ENCODE measurements at places on chromosomes 4 and X. TPM values are rescaled to one million over a fixed set of nuclear protein-coding genes. Genes with fewer than 3 reads are reported as not detected.

The IBSP gene
- polyA plus RNA-seq: not detected

The GAGE1 gene
- polyA plus RNA-seq: not detected

The ATP6AP2 gene
- 29.2 TPM for polyA plus RNA-seq

The MAGED4 gene
- 0.34 TPM for polyA plus RNA-seq

The MFSD8 gene
- polyA plus RNA-seq: 6.5 TPM

The RAB41 gene
- not detected for polyA plus RNA-seq

The EGF gene
- polyA plus RNA-seq: 2.5 TPM

The PABPC5 gene
- 0.21 TPM for polyA plus RNA-seq

The ZCCHC18 gene
- polyA plus RNA-seq: 0.05 TPM

The IL21 gene
- 0.04 TPM for polyA plus RNA-seq

The NAA11 gene
- polyA plus RNA-seq: not detected

The DCAF12L1 gene
- 0.01 TPM for polyA plus RNA-seq

The TGIF2LX gene
- not detected for polyA plus RNA-seq

The SLC7A11 gene
- 0.04 TPM for polyA plus RNA-seq

The C1QTNF7 gene
- 0.35 TPM for polyA plus RNA-seq

The PDGFRA gene
- polyA plus RNA-seq: 5.1 TPM

The CSAG1 gene
- polyA plus RNA-seq: not detected

The MAOB gene
- polyA plus RNA-seq: 39.8 TPM

The SMAD1 gene
- 11.8 TPM for polyA plus RNA-seq

The GPRASP2 gene
- polyA plus RNA-seq: 1.4 TPM

The F8A1 gene
- polyA plus RNA-seq: 16.2 TPM

The H2BW2 gene
- polyA plus RNA-seq: not detected

The NPY1R gene
- 0.80 TPM for polyA plus RNA-seq

The SHROOM3 gene
- 0.06 TPM for polyA plus RNA-seq

The CXorf49 gene
- polyA plus RNA-seq: not detected

The XAGE1A gene
- not detected for polyA plus RNA-seq

The PNMA5 gene
- polyA plus RNA-seq: not detected

The CSN1S1 gene
- not detected for polyA plus RNA-seq

The GJB1 gene
- polyA plus RNA-seq: 0.05 TPM

The NAA15 gene
- polyA plus RNA-seq: 43.0 TPM

The IL2 gene
- polyA plus RNA-seq: not detected
